ENCODE measurements at places on chromosomes 6 and 20.
A peak's percentile ranks its signal among the peaks of the same experiment; 100 is the strongest.

DNA sequence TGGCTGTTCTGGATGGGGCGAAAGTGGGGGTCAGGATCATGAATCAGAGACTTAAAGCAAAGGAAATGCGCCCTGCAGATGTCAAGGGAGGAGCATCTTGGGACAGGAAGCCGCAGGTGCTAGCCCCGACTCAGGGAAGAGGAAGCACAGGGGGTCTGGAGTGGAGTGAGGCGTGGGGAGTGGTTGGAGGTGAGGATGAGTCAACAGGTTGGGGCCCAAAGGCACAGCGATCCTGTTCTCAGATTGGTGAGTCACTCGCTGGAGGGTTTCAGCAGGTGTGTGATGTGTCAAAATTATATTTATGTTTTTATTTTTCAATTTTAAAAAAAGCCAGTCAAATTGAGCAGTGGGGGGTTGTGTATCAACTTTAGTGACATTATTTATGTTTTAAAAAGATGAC, 19.0 kb downstream of the PACSIN1 start:
- DNase-seq = peak; percentile 59

GRCh38 chr6:14750059-14750661, 495.7 kb upstream of the JARID2 start:
- no peak for DNase-seq

DNA sequence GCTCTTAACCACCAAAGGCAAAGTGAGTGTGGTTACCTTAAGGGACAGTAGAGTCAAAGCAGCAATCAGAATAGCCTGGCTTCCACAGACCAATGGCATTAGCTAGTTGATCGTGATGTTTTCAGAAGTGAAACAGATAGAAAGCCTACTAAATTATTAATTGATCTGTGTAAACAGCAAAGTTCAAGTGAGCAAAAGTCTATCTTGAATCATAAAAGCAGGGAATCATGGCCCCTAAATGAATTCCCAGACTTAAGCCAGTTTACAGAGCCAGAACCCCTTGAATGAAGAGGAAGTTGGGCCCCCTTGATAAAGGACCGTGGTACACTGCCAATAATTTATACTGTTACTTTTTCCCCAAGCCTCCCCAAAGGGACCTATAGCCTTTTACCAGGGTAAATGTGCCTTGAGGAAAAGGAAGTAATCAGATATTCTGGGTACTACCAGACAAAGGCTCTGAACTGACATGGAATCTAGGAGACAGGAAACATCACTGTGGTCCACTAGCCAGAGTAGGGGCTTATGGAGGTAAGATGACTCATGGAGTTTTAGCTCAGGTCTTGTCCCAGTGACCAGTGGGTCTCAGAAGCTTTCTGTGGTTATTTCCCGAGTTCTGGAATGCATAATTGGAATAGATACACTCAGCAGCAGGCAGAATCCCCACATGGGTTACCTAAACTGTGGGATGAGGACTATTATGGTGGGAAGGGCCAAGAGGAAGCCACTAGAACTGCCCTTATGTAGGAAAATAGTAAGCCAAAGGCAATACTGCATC, 317.5 kb downstream of the CD83 start:
- no peak for DNase-seq

DNA sequence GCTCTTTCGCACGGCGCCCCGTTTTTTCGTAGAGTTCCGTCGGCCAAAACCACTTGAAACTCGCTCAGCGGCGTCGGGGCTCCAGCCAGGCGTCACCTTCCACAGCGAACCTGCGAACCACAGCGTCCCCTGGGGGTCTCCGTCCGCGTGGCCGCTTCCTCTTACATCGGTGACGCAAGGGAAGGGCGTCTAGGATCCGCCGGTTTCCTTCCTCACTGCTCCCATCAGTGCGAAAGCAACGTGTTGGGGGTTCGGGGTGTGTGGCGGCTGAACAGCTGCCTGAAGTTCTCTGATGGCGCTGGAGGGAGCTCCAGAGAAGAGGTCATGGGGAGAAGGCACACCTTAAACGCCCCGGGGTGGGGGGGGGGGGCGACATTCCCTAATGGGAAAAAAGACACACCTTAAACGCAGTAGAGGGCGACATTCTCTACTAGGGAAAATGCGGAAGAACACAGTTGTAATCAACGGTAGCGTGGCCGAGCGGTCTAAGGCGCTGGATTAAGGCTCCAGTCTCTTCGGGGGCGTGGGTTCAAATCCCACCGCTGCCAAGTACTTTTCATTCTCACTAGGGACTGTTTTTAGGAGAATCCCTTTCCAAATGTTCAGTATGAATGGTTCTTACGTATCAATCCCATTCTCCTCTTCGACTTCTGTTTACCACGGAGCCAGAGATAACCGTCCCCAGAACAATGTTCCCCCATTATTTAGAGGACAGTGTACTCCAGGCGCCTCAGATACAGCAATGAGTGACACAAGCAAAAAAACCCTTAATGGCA, 16.4 kb downstream of the ZNF311 start:
- DNase-seq = peak; percentile 59

DNA sequence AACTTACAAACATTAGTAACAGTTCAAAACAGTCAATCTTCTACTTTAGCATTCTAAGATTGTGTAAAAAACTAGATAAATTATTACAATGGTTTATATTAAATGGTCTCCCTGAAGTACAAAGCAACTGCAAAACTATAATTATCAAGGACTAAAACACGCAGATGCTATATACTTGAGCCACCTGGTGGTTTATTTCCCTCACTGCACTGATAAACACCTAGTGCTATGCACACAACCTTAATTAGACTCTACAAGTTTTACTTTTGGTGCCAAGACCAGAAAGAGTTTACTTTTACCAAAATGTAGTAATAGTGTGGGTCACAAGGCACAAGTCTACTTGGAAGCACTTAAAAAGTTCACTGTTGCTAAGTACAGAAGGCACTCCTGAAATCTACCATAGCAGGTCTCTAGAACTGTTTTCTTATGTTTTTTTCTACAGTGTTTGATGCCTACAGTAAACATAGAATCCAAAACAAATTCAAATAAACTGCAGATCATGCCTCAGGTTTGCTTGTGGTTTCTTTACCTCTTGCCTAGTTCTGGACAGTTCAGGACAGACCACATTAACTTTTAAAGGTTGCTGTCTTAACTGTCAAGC, 49.2 kb downstream of the GMDS start:
- no peak for DNase-seq

DNA sequence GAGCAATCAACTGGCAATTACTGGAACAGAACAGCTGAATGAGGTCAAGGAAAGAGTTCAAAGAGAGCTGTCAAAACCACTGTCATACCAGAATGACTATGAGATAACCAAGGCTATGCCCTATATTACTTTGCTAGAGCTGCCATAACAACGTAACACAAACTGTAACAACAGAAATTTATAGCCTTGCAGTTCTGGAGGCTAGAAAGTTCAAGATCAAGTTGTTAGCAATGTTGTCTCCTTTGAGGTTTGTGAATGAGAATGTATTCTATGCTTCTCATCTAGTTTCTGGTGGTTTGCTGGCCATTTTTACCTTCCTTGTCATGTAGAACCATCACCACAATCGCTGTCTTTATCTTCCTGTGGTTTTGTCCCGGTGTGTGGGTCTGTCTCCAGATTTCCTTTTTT, 1323.0 kb upstream of the GJE1 start:
- no peak for DNase-seq

- DNase-seq = no peak
Observed at GRCh38 chr6:7136859-7137334, 29.1 kb downstream of the RREB1 start.

DNA sequence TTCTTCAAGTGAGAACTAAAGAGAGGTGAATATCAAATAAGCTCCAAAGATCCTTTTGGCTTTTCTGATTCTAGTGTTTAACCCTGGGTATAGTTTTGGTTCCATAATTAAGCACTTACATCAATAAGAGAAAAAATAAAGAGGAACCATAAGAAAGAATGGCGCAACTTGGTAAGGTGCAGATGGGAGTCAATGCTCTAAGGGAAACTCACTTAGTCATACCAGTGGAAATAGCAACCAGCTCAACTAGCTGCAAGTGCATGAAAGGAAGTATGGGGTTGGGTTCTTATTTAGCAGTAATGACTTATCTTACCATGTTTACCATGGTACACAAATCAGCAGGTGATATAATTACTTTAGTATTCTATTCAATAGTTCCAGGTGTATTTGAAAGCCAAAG, 296.5 kb upstream of the RUNX2 start:
- no peak for DNase-seq

GRCh38 chr6:73203098-73203497, 22.2 kb downstream of the KHDC1L start:
- DNase-seq = no peak

GRCh38 chr6:143262859-143263258, 187.6 kb downstream of the ADAT2 start:
- no peak for DNase-seq

GRCh38 chr6:36621371-36621855, 27.3 kb downstream of the SRSF3 start:
- DNase-seq = no peak

GRCh38 chr6:88004707-88005106, 42.9 kb upstream of the SPACA1 start:
- DNase-seq = no peak

- no peak for DNase-seq
Observed at GRCh38 chr6:91654793-91655192, 1067.9 kb upstream of the MAP3K7 start.

DNA sequence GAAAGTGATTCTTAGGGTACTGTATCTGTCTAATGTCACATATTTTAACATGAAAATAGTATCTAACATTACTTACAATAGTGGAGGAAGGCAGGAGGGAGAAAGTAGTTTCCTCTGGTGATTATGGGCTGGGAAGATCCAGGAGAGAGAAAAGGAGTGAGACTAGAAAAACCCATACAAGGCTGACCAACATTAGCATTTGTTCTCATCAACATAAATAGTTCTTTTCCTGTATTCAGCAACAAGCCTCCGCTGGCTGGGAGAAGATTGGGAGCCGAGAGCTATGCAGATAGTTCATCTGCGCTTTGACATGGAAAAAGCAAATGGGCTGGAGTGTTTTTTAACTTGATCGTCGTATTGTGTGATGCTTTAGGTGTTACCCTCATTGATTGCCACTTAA, 239.4 kb downstream of the PHACTR1 start:
- no peak for DNase-seq

DNA sequence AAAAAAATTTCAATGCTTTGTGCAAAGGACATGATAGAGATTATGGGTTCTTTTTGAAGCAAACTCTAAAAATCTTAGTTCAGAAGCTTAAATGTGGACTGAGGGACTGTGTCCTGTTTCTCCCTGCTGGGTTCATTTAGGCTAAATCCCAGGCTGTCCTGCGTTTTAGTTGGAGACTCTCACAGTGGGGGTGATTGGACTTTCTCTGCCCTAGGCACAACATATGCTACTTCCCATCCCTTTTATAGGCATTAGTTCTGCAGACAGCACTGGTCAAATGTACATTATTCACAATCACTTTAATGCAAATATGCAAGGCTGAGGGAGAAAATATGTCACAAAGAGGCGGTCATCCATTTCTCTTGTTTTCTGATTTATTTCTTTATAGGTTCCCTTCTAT, 71.3 kb downstream of the TFAP2B start:
- DNase-seq = no peak

DNA sequence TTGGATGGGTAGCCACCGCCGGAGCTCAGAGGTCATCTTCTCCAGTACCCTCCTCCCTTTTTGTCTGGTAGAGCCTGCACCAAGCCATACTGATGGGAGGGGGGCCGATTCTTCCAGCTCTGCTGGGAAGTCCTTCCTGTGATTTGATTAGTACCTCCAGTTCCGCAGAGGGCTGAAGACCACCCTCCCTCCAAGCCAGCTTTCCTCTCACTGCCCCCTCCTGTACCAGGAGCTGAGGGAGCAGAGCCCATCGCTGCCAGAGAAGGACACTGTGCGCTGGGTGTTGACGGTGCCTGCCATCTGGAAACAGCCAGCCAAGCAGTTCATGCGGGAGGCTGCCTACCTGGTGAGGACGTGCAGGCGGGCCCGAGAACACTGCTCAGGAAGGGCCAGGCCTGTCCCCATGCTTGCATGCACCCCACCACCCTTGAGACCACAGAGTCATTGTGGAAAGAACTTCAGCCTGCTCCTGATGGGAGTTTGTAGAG, 13.2 kb downstream of the HSPA12B start:
- no peak for DNase-seq

DNA sequence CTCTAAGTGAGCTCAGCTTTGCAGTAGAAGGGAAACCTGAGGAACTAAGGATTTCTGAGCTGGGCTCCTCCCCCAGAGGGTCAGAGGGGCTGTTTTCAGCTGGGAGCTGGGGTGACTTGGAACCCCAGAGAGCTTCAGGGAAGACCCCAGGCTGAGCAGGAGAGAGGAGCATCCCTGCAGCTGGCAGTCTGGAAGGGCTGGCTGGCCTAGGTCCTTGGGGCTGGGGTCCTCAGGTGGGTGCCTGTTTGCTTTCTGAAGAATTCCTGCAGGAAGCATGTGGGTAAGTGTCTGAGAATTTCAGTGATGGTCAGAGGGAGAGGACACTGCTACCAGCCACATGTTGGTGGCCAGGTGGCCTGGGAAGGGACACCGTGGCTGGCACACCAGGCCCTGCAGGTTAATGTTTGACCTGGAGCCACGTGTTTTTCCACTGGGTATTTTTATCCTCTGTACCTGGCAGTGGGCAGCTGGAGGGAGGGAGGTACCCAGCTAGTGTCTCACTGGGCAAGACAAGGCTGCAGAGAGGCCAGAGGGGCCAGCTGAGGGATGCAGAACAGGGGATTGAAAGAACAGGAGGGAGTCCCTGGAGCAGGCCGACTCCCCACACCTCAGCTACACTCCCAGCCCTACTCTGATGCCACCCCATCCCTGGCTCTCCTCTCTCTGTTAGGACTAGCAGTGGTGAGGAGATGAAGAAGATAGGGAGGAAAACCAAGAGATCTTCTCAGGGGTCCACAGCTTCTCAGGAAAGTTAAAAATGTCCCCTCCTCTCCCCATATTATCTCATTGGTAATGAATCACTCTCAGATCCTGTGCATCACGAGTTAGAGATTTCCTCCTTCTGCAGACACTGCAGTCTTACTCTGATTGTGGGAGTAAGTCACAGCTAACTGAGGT, 143.6 kb downstream of the VEGFA start:
- DNase-seq = no peak

GRCh38 chr6:8064638-8065518, 689 bp upstream of the BLOC1S5 start:
- DNase-seq = no peak

DNA sequence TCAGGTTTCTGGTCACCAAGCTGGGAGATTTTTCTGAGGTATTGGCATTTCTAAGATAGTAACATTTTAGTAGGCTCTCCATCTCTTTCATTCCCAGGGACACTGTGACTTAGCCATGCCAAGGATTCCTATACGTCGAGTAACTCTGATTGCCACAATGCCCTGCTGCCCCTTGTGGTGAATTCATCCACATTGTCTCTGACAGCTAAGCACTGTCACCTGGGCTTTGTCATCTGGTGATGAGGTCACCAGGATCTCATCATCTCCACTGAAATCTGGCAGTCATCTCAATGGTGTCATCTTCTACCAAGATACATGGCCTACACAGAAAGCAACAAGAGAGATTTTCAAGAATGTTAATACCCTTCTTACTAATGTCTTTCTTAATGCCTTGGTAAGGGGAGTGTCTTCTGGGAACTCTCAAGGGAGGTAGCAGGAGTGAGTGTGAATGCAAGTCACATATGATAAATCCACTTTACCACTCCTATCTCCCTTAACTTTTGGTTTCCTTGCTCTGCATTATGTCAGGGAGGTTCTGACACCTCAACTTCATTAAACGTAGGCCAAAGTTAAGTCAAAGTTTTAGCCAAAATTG, 246.7 kb downstream of the CD109 start:
- no peak for DNase-seq
